ENCODE measurements at places on chromosomes 5 and 9.

GRCh38 chr5:56490971-56491468 lies 257.9 kb upstream of the ANKRD55 start:
- DNase-seq: no peak

DNA sequence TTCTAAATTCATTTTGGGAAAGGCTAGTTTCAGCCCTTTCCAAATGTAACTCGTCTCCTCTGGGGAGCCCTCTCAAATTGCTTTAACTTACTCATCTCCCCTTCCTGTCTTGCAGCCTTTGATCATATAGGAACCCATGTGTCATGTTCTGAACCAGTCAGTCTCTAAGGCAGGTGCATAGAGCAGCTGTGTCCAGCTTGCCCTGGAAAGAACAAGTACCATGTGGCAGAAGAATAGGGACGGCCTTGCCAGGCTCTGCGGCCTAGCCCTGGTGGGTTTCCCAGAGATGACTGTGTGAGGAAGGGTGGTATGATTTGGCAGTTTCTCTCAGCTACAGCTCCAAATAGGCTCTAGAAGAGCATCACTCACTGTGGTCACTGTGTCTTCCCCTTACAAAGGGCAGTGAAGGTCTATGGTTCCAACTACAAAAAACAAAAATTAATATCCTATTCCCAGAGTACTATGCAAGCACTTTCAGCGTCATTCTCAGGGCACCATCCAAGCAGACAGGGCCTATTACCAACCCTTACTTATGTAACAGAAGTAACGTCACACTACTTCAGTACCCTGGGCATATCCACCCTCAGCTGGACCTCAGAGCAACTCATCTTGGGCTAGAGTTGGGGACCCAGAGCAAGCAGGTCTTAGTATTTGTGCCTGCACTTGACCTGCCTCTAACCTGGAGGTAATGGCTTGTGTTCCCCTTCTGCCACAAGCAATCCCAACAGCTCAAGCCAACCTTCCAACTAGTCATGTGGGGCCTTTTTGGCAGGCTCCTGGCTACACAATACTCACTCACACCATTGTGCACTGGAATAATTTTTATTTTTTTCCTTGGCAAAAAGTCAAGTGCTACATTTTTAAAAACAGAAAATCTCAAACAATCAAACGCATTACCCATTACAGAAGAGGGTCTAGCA lies 37.2 kb upstream of the UBAP2 start:
- DNase-seq: no peak

- no peak for DNase-seq
Observed at GRCh38 chr9:18429070-18429469, 44.9 kb upstream of the ADAMTSL1 start.

- DNase-seq: no peak
Observed at GRCh38 chr5:156934450-156935211, 28.4 kb downstream of the TIMD4 start.

- no peak for DNase-seq
Observed at GRCh38 chr5:31863991-31864411, 225.1 kb downstream of the PDZD2 start.

DNA sequence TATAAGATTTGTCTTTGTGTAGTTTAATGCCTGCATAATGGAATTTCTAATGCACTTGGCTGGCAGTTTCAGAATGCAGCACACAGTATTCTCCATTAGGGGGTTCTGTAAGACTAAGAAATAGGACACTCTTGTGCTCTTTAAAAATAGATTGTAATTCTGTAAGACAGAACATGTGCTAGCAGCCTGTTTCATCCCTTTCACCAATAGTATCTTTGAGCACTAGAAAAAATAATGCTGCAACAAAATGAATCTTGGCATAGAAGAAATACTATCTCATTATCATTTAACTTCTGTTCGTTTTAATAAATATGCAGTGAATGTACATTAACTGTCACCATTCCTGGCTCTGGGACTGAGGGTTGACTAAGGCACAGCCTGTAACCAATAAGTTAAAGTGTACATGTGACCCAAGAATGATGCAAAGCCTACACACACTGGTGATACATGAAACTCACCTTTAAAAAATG lies 23.8 kb upstream of the ZNF622 start:
- DNase-seq: no peak

DNA sequence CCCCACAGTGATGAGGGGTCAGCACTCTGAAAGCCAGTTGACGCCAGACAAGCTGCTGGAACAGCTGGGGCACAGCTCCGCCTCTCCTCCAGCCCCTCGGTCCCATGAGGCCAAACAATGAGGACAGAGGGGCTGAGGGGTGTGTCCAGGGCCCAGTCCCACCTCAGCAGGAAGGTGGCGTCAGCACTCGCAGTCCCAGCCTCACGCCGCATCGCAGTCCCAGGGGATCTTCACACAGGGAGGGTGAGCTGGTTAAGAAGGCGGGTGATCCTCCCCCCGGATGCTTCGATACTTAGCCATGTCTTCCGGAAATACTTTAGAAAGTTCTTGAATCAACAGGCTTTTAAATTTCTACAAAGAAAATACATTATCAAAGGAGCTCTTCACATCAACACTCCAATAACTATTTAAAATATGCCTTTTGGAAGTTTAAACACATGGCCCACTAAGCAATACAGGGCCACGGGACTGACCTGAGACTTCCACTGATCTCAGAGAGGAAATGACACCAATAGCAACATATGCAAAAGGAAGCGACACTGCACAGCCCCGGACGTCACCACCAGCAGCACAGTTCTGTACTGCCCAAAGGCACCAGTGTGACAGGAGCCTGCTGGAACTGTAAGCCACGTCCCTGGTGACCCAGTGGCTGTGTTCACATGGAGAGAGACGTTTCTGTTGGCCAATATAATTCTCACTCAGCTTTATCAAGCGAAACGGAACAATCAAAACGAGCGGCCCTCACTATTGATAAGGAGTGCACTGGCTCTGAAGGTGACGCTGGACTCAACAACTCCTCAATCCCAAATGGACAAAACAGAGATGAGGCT lies 5.9 kb downstream of the MED10 start:
- no peak for DNase-seq

DNA sequence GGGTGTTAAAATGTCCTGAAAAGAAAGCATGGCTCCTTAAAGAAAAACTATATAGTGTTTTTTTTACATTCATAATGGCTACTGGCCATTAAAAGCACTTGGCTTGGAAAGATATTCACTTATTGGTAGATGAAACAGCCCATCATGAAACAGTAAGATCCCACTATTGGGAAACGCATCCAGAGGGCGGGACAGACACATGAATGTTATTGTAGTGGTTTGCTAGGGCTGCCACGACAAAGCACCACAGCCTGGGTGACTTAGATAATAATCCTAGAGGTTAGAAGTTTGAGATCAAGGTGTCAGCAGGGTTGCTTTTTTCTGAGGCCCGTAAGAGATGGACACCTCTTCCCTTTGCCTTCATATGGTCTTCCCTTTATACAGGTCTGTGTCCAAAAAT lies 139.4 kb upstream of the ANKH start:
- DNase-seq: no peak

DNA sequence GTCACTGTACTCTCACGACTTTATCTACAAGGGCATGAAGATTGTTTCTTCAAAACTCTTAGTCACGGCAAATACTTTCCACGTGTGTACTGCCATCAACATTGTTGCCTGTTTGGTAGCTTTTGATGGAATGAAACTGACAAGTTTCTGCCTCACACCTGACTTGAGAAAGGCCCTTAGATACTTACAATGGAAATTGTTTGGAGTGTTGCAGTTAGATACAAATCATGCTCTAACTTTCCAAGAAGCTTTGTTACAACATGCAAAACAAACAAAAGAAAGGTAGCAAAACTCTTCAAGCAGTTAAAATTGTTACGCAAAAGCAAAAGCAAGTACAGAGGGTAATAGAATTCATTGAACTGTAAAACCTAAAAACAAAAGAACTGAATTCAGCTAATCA lies 91.1 kb upstream of the TLE4 start:
- no peak for DNase-seq

DNA sequence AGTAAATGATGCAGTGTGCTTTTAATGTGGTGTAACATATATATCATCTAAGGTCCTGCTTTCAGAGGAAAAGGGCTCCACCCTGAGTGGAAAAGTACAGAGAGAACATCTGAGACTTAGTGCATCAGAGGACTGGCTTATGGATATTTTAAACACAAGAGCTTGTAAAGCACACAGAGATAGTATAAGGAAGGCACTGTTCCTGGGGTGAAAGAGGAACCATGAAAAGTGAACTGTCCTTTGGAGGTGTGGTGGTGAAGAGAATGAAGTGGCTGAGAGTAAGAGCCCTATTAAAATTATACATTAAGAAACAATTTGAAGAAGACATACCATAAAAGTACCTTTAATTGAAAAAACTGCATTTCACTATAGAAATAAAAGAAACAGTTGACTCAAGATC lies 68.9 kb downstream of the CSF2 start:
- no peak for DNase-seq

DNA sequence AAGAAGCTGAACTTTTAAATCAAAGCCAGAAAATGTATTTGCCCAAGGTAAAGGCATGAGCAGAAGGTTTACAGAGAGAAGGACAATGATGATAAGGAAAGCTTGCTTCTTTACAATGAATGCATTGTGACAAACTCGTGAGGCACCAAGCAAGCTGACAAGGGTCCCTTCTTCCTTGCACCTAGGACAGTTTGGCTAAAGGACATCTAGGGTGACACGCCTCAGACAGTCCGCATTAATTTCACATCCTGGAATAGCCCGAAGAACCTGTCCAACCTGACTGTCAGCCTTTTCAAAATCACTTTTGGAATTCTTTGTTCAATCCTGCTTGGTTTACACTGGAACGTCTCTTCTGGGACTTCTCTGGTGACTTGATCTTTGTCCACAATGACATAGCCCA lies 146.4 kb upstream of the MAP3K1 start:
- no peak for DNase-seq

GRCh38 chr5:161077496-161077895 lies 225.5 kb upstream of the ATP10B start:
- no peak for DNase-seq

DNA sequence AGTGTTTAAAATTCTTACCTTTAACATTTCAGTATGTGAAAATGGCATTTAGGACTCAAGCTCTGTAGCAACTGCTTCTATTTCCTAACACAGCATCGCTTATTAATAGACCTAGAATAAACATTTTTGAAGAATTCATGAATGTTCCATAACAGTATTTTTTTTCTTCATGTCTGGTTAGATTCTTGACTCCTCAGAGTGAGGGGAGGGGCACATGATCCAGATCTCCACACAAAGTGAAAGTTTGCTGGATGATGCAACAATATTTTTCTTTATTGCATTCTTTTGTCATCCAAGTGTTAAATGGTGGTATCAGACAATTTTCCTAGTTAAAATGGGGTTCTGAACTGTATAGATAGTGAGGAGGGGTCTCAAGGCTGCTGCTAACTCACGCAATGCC lies 130.8 kb upstream of the MAN2A1 start:
- DNase-seq: no peak

DNA sequence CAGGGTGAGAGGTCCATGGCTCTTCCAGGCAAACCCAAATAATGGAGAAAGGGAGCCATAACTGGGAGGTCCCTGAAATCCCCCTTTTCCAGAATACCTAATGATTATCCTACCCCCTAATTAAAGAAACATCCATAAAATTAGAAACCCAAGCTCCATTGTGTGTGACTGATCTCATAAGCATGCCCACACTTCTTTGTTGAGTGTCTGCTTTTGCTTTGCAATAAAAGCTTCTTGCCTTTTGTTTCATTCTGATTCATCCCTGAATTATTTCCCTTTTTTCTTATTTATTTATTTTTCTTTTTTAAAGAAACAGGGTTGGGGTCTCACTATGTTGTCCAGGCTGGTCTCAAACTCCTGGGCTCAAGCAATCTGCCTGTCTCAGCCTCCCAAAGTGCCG lies 33.1 kb downstream of the BTF3 start:
- no peak for DNase-seq

- DNase-seq: no peak
Observed at GRCh38 chr9:105038051-105038450, 110.1 kb upstream of the ABCA1 start.

- DNase-seq: no peak
Observed at GRCh38 chr5:76622973-76623596, at the start of gene F2RL2. Gene F2RL2 (minus strand): TSS chr5:76623403. CDS start chr5:76623230, 173 bp downstream.
